GM12878 (cell line): ENCODE measurements at places on chromosomes 11 and 22. TPM values are rescaled to one million over a fixed set of nuclear protein-coding genes. Genes with fewer than 3 reads are reported as not detected.

The MYOD1 gene
- total RNA-seq: not detected in 2 replicates

The EFCAB6 gene
- 0.16 and 0.36 TPM in 2 replicates for total RNA-seq

The KCNK7 gene
- 0.29 and 0.54 TPM in 2 replicates for total RNA-seq

DNA sequence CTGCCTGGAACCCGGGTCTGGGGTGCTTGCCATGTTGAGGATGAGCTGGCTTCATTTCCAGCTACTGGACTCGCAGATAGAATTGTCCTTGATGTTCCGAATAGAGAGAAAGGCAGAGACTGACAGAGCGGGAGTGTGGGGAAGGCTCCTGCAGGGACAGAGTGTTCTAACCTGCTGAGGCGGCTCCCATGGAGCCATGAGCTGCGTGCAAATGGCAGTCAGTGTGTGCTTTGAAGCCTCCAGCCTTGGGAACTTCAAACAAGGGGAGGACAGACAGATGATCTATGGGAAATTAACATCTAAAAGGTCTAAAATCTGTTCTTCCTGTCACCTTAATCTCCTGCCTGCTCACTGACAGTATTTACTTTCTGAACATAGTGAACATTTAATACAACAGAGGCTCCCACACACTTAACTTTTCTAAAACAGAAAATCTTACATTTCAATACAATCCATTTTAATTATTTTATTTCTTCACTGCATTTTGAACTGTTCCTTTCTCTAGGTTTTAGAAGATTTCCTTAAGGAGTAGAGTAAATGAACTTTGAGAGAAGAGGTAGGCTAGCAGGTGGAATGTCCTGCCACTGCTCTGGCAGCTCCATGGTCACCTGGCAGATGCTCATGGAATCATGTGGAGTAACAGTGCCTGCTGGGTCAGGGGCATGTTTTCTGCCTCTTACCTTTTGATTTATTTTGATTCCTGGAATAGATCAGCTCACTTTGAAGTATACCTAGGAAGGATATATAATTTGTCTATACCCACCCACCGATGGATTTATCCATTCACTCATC lies 481.7 kb downstream of the NTM start:
- no peak for DNase-seq

- no peak for DNase-seq
Observed at GRCh38 chr11:6405052-6405667, 13.7 kb downstream of the APBB1 start.

- no peak for DNase-seq
Observed at GRCh38 chr22:44482776-44483175, 15.3 kb downstream of the RTL6 start.

- DNase-seq: no peak
Observed at GRCh38 chr11:131581046-131581445, 210.6 kb downstream of the NTM start.
